ENCODE measurements at places on chromosomes 3 and 15.

GRCh38 chr3:87167628-87168456 lies 59.3 kb upstream of the CHMP2B start:
- DNase-seq: peak; percentile 50

DNA sequence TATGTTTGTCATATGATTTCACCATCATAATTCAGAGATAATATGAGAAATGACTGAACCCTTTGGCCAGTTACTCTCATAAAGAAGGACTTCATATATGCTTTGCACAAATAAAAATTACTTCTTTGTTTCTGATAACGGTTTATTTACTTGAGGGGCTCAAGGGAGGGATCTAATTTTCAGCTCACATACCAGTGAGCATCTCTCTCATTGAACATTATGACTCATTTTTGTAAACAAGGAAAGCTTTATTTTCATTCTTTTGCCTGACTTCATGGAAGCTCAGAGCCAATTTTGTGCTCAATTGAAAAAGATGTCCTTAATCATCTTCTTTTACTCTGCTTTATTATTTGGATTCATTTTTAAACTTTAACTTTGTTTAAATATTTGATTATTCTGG lies 5.8 kb downstream of the NLGN1 start:
- no peak for DNase-seq

GRCh38 chr3:27431116-27431515 lies 53.1 kb downstream of the SLC4A7 start:
- DNase-seq: no peak

GRCh38 chr3:116280130-116280740 lies 165.1 kb downstream of the LSAMP start:
- peak; percentile 12 for DNase-seq

GRCh38 chr3:142958707-142959106 lies 4.8 kb downstream of the PAQR9 start:
- DNase-seq: peak; percentile 91

DNA sequence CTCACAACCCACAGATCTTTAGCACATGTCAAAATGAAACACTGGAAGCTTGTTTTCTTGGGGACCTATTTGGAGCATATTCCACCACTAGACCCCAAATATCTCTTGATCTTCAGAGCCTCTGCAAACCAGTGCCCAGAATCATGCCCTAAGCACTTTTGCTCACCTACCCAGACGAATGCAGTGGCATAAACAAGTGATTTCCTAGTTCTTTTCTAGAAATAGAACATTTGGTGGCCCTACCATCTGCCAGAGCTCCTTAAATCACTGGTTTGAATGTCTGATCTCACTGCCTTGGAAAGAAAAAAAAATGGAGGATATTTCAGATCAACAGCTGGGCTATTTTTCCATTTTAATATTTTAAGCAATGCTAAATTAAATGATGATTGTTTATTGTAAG lies 5.3 kb downstream of the ZIC4 start:
- DNase-seq: no peak
